Activated CD4-positive, alpha-beta T cell treated with anti-CD3 and anti-CD28 coated beads, Interleukin-2, amount 50 U/mL, for 24 hours (primary cell): ENCODE measurements at places on chromosomes 7 and 10.

- no peak for DNase-seq
Measured at GRCh38 chr7:84394219-84394618, 199.6 kb upstream of the SEMA3A start.

GRCh38 chr10:9734218-9734617 lies 1283.5 kb upstream of the CELF2 start:
- DNase-seq: no peak

DNA sequence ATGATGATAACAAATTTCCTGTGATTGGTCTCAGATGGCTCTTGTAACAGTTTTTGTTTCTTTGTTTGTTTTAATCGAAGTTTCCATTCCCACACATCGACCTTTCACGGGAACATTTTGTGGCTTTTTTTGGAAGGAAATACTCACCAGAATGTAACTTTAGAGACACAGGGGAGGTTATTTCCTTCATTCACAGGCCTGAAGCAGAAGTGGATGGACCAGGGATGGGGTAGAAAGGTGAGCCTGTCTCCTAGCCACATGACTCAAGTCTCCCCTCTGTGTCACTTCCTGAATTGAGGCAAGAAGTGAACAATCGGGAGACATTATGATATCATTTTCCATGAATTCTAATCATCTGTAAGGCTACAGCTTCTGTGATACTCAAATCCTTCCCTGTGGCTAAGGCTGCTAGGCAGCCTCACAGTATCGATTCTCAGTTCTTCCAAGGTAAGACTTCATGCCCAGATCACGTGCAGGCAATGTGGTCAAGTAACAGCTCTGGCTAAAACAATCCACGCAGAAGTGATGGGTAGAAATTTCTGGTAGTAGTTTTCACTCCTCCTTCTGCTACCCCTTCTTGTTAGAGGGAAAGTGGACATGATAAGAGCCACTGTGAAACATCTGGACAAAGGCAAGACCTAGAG lies 203.9 kb upstream of the NEBL start:
- DNase-seq: no peak

- no peak for DNase-seq
Measured at GRCh38 chr10:50552771-50553535, 70.8 kb downstream of the SGMS1 start.

- no peak for DNase-seq
Measured at GRCh38 chr7:120169996-120170783, 102.8 kb upstream of the KCND2 start.

GRCh38 chr7:112076324-112076723 lies 129.9 kb downstream of the DOCK4 start:
- DNase-seq: no peak

DNA sequence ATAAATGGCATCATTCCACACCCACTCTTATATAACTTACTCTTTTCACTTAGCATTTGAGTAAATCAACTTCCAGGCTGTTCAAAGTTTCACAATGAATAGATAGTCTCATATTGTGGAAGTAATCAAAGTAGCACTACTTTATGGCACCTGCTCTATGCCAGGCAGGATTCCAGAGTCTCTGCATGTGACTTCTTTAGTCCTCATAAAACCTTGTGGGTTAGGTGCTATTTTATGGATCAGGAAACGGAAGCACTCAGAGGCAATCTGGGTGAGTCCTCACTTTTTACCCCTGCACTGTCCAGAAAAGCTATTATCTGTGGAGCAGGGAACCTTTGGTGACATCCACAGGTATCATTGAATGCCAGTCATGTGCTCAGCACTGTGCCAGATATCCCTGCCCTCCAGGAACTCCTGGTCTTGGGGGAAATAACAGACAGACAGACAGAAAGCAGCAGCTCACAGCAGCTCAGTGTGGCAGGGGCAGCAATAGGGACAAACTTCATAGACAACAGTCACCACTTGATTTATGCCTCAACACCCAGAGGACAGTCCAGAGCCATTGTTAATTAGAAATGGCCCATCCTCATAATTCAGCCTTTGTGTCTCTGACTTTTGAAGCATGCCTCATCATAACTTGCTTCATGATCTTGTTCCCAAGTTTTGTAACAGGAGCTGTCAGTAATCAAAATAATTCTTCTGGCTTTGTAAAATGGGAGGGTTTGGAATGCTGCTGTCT lies 160.6 kb downstream of the SEC23IP start:
- DNase-seq: no peak

DNA sequence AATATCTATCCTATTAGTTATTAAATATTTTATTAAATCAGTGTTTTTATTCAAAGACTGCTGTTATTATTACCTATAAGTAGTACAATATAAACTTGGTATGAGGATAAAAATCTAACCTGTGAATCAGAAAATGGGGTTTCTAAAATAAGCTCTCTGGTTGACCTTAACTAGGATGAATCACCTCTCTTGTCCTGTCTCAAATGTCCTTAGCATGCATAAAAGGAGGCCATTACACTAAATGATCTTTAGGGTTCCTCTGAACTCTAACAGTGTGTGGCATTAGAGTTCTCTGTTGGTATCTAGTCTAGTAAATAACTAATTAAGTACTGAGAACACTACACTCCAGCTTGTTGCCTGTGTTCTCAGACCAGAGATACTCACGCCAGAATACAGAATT lies 143.1 kb upstream of the LRRTM3 start:
- no peak for DNase-seq

- no peak for DNase-seq
Measured at GRCh38 chr7:91892821-91893340, 12.4 kb upstream of the MTERF1 start.
